ENCODE measurements at places on chromosomes 7 and 10.
A peak's percentile ranks its signal among the peaks of the same experiment; 100 is the strongest.

- DNase-seq: no peak
Observed at GRCh38 chr7:141217938-141218337, 144.1 kb downstream of the TMEM178B start.

DNA sequence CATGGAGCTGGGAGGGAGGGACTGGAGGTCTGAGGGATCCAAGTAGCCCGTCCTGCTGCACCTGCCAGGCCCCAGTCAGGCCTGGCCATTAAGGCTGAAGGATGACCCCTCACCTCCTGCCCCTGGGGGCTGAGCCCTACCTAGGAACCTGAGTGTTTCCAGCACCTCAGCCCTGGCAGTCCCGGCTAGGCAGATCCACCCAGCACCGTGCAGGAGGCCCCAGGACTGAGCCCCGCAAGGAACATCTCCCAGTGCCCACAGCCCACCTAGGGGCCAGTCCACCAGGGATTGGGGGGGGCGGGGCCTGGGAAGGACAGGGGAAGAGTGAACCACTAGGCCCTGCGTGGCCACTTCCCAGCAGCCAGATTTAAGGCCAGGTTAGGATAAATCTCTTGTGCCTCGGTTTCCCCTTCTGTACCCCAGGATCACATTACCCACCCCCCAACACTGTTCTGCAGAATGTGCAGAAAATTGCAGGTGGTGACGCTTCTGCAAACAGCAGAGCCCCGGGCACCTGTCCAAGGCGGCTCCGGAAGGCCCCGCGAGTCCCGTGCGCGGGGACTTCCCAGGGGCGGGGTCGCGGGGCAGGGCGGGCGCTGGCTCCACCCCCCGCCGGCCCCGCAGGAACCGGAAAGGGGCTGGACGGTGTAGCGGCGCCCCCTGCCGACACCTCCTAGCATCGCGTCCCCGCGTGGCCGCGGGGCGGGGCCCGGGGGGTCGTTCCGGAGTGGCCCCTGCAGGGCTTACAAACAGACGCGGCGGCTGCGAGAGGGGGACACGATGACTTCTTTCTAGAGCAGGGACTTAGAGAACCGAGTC lies 55.9 kb downstream of the PWWP2B start:
- DNase-seq: peak; percentile 91

DNA sequence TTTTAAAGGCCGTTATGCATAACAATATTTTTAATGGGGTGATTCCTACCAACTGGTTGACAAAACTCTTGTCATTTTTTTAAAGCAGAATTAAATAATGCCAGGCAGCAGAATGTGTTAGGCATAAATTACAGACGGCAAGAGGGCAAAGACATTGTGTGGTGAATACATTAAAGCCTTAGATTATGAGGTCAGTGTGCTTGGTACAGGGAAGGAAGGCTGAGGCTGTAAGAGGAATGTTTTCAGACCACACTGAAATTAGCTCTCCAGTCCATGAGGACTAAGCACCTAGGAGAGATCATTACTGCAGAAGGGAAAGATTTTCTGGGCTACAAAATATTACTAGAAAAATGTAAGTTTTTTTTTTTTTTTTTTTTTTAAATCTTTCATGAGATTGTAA lies 312.8 kb upstream of the PRKCQ start:
- DNase-seq: no peak

DNA sequence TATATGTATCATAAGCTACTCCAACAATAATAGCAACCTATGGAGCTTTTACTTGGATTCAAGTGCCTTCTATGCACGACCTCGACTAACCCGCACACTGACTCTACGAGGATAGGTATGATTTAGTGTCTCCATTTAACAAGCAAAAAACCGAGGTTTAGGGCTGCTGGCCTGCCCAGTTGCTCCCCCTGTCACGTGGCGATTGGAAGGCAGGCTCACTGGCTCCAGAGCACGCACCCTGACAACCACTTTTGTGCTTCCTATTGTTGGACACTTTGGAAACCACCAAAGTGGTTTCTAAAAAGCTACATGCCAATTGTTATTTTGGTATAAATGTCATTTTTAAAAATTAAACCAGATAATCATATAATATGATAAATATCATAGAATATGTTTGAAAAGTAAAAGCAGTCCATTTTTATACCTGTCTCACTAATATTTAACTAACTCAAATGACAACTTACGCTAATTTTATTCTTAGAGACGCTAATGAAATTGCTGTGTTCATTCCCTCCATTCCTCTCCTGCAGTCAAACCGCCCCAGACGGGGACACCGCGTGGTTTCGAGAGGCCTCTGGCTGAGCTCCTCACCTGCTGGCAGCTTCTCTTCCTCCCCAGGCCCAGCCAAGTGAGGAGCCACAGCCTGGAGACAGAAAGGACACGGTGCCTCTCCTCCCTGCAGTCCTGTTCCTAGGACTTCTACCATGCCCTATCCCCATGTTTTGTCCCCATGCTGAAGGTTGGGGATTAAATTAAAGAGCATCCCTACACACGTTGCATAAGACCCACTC lies 22.2 kb upstream of the RHEB start:
- no peak for DNase-seq

DNA sequence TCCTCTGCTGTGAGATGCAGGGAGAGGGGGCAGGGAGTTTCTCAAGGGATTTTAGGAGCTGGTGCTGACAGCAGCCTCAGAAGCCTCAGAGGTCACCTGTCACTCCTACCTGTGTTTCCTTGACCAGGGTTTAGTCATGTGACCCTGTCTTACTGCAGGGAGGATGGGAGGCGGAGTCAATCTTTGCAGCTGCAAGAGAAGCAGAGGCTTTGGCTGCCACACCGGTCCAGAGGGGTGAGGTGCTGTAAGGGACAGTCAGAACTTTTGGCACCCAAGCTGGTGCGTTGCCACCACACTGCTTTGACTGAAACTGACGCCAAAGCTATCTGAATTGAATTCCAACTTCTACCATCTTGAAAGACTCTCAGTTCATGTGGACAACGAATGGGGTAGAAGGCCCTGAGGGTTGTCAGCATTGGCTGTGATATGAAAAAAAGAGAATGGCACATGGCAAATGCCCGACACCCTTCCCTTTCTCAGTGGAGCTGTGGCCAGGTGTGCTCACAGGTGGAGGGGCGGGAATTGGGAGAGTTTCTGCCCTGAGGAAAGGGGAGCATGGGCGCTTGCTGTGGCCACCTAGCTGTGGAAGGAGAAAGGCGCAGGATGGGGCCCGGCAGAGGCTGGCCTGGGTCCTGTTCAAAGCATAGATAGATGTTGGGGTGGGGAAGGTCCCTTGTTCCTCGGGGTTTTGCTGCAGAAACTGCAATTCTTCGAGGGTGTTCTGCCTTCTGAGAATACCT lies 69.3 kb downstream of the ARHGAP22 start:
- no peak for DNase-seq

- no peak for DNase-seq
Observed at GRCh38 chr10:44809647-44810046, 101.5 kb upstream of the TMEM72 start.

- DNase-seq: peak; percentile 23
Observed at GRCh38 chr10:93746844-93747284, 10.9 kb upstream of the LGI1 start.

DNA sequence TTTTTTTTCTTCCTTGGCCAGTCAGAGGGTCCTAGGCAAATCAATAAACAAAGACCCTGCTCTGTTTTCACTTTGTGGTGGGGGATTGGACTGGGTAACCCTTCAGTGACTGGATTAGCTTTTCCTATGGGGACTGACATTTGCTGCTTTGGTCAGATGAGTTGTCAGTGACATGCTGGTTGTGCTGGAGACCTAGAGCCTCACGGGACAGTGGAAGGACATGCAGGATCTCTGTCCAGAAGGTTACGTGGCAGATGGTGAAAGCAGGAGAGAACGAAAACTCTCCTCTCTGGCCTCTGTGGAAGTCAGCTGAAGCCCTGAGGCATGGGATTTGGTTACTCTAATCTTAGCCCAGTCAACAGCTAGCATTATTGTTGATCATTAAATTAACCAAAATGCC lies 90.0 kb upstream of the BMPER start:
- no peak for DNase-seq

DNA sequence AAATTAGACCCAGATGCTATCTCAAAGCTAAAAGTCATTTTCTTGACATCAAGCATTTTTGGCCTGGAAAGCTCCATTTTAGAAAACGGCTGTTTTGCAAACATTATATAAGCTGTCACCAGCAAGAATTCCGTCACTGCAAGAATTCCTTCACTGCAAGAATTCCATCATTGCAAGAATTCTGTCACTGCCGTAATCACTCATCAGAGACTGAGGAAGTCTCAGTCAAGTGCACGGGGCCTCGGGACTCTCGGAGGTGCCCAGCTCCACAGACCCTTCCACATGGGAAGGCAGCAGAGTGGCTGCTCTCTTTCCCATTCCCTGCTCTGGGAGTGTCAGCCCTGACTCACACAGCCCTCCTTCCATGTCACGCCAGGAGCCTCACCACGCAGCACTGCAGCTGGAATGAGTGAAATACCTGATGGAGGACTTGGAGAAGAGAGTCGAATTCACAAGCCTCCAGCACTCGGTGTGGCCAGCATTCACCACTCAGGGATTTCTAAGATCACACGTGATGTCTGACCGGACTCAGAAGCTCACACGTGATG lies 168.3 kb downstream of the PTPRN2 start:
- DNase-seq: no peak

GRCh38 chr10:120365872-120366271 lies 91.2 kb upstream of the PLPP4 start:
- DNase-seq: no peak

DNA sequence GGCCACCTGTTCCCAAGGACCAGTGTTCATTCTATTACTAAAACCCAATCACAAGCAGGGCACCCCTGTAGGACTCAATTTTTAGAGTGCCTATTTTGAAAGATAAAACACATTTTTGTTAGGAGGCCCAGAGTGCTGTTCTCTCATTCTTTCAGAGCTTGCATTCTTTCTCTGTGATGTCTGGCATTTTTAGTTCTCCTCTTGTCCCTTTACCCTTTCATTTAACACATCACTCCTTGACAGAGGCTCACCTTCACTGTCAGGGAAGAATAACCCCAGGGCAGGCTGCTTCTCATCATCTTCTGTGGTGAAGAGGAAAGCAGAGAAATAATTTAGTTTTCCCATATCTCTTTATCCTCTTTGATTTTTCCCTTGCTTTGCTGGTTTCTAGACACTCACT lies 73.9 kb downstream of the CHRM2 start:
- no peak for DNase-seq

All from progenitor cell of endocrine pancreas (in vitro differentiated cells).